Activated CD4-positive, CD25-positive, alpha-beta regulatory T cell treated with anti-CD3 and anti-CD28 coated beads, Interleukin-2, amount 50 U/mL, for 72 hours (primary cell): ENCODE measurements at places on chromosomes 2 and 18.
A peak's percentile ranks its signal among the peaks of the same experiment; 100 is the strongest.

DNA sequence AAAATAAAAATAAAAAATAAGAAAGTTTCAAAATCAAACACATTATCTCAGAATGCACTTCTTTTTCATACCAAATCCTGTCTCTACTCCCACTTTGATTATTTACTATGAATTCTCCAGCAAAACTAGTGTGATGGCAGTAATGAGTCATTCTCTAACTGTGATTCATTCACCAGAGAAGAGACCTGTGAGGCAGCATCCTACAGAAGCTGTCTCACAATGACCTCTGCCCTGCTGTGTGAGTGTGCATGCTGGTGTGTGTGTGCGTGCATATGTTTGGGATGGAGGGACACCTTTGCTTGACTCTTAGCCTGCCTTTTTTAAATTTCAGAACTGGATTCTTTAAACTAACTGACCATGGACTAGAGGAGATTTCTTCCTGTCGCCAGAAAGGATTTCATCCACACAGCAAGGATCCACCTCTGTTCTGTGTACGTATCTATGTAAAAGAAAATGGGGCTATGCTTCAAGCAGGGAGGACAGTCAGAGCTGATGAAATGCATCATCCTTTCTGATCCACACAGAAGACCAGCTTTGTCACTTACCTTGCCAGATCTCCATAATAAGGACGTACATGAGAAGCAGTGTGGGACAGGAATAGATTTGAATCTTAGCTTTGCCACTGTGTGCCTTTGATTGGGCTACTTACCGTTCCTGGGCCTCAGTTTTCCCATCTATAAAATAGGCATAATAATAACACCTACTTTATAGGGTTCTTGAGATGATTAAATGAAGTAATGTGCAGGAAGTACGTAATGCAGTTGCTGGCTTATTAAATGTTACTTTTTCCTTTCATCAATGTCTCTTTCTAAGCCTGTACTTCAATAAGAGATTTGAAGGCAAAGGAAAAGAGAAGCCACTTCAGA, 31.2 kb downstream of the STAMBP start:
- no peak for DNase-seq

DNA sequence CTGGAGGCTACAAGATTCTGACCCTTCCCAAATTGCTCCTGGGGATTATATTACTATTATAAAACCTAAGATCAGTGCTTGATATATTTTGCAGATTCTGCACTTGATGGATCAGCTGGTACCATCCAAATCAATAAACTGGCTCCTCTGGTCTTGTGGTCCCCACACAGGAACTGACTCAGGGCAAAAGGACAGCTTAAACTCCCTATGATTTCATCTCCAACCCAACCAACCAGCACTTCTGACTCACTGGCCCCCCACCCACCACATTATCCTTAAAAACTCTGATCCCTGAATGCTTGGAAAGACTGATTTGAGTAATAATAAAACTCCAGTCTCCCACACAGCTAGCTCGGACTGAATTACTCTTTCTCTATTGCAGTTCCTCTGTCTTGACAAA, 82.1 kb downstream of the TMEM163 start:
- DNase-seq, result no peak

GRCh38 chr18:2881088-2881839, 34.5 kb downstream of the EMILIN2 start:
- no peak for DNase-seq

DNA sequence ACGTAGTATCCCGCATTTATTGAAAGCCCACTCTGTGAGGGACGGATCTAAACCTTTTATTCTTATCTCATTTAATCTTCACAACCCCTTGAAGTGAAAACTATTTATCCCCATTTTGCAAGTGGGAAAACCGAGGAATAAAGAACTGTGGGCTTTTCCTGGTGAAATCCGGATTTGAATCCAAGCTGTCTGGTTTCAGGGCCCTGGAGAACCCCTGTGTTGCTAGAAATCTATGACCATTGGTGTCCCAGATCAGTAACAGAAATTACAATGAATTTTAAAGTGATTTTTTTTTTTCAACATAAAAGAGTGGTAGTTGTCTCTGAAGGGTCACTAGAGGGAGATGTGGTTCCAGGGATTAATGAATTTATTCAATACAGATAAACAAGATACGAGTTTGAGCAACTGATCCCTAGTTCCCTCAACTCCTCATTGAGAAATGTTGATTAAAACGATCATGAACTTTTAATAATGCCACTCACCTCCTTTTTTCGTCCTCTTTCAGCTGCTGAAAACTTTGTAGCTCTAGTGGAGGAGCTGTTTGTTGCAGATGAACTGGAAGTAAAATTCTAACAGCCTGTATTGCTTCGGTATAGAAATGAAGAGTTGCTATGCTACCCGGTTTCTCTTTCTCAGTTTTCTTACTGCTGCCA, 940 bp downstream of the XRCC5 start:
- DNase-seq, result no peak

DNA sequence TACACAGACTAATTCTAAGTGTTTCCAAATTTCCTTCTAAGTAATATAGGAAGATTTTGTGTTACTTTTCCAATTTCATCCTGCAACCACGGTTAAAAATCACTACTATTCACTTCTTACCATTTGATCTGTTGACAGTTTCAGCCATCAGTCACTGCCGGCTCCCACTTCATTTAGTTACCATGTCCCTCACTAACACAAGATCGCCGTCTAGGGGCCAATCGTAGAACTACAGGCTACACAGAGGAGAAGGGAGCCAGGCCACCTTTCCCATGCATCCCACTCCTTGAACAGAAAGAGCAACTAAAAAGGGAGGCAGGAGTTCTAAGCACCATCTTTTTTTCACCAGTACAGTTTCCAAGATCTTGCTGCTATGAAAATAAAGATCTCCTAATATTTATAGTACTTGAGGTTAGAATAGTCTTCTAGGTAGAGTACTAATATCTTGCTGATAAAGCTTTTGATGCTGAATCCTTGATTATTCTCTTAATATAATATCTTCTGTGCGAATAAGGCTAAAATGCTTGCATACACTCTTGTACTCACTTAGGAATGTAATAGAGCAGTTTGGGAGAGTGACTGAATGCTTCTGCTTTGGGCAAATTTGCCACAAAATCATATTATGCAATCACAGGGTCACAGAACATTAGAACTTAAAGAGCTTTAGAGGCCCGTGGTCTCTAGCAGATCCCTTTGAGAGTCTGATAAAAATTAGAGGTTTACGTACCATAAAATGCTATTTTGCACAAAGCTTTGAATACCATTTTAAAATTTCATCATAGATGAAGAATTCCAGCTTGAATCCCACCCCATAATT, 39.5 kb upstream of the CYP1B1 start:
- DNase-seq, result peak; percentile 74

DNA sequence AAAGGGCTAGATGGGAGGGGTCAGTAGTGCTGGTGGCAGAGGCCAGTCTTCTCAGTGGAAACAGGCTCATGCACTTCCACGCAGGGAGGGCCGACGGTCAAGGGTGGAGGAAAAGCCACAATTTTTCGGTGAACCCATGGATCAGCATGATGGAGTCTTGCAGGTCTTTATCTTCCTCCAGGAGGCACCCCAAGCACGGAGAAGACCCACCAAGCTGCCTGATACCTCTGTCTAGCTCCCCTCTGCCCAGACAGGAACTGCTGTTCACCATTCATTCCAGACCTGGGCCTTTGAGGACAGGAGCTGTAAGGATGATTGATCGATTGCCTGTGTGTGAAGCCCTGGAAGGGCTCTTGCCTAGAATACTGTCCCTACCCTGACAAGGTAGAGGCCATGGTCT, 2.8 kb upstream of the LRRFIP1 start:
- no peak for DNase-seq

- no peak for DNase-seq
Measured at GRCh38 chr2:160372010-160372356, 121.6 kb downstream of the RBMS1 start.

DNA sequence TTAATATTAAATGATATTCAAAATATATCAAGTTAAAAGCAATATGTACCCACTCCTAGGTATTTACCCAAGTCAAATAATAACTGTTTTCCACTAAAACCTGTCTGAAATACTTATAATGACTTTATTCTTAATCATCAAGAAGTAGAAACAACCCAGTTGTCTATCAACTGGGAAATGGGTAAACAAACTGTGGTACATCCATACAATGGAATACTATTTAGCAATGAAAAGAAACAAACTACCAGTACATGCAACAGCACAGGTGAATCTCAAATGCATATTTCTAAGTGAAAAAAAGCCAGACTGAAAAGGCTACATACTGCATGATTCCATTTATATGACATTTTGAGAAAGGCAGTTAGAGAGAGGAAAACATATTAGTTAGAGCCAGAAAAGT, 559.9 kb downstream of the MBD2 start:
- no peak for DNase-seq

- no peak for DNase-seq
Measured at GRCh38 chr2:23904692-23905091, 22.2 kb downstream of the ATAD2B start.

DNA sequence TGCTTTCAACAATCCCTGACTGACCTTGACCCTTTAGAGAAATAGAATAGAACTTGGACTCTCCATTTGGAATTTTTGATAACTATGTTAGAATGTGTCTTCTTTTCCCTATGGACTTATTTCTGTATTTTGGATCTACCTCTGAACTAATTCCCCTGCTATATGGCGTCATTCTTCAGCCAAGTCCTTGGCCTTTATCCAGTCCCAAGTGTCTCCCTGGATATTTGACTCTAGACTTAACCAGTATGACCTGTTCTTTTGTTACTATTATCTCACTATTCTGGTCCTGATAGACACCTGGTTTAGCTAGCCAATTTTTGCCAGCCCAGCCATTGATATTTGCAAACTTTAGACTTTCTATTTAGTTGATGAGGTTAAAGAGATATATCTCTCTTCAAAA, 186.8 kb downstream of the KCNS3 start:
- DNase-seq, result no peak

- DNase-seq, result no peak
Measured at GRCh38 chr2:6929196-6929819, 12.1 kb downstream of the RNF144A start.

DNA sequence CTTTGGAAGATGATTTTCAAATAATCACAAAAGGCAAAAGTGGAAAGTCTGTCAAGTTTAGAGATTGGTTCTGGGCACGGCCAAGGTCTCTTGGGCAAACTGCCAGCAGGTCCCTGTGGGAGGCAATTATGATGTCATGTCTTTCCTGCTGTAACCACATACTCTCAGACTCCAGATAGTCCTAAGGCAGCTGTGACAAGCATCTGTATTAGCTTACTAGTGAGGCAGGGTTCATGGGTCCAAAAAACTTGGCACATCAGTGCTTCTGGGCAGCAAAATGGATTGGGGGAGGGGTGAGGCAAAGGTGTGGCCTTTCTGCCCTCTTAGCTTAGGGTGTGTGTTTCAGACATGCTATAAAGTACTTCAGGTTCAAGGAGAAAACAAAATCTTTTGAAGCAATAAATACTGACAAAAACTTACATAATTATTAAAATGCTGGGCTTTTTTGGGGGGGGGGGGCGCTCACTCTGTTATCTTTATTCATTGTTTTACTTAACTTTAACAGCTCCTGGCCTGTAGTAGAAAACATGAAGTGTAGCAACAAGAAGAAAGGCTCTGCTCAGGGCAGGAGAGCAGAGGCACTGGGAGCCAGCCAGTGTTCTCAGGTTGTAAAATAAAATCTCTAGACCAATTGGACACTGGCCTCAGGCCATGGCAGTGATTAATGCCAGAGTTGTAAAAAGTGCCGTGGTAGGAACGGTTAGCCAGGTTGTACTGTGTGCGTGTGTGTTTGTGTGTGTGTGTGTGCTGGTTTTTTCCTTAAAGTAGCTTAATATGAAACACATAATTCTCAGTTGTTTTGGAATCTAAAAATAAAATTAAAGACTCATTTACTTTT, 14.3 kb upstream of the TANC1 start:
- DNase-seq, result no peak

GRCh38 chr18:54100920-54101470, 123.5 kb downstream of the MBD2 start:
- DNase-seq, result no peak

DNA sequence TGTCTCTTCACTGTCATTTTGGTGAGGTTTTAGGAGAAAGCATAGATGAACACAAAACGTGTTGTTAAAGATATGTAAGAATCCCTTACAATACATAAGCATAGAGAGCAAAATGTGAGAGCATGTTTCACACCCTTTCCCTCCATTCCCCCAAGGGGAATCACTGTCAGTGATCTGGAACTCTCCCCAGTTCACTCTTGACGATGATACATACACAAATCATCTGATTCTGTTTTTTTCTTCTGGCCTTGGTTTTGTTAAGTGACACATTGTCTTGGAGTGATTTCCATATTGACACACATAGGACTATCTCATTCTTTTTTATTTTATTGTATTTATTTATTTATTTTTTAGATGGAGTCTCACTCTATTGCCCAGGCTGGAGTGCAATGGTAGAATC, 53.7 kb upstream of the TANC1 start:
- no peak for DNase-seq

DNA sequence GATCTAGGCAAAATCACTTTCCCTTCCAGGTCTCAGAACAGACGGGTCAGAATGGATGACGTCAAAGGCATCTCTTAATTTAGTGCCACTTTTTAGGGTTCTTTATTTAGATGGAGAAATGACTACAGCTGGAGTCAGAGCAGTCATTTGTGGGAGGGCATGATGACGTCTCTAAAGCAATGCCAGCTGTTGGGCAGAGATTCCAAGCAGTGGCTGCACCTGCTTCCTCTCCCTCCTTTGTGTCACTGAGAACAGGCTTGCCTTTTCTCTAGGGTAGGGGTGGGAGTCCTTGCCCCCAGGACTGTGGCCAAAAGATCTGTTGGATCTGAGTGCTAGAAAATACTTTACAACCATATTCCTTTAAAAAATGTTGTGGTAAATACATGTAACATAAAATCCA, 28.7 kb upstream of the SKOR2 start:
- no peak for DNase-seq

DNA sequence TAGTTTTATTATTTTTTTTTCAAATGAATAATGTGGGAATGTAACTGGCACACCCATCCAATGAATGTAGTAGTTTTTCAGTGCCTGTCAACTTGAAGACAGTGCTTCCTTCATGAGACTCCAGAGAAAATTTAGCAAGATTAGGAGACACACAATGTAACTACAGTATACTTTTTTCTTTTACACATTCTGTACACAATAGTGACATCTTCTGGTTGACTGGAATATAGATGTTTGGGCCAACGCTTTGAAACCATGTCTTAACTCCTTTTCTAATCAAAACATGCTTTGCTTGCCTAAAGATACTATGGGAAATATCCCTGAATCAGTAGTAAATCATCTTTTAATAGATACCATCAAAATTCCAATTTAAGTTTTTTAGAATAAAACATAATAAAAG, 229.5 kb upstream of the ZC3H15 start:
- DNase-seq, result no peak

GRCh38 chr2:127417406-127417805, 821 bp upstream of the PROC start:
- no peak for DNase-seq
